ENCODE measurements at places on chromosomes 3 and 15. TPM values are rescaled to one million over a fixed set of nuclear protein-coding genes. Genes with fewer than 3 reads are reported as not detected.

GRCh38 chr3:79514069-79514468, 253.7 kb downstream of the ROBO1 start:
- no peak for DNase-seq

Gene PDCD10
- total RNA-seq, result 53.0 TPM

DNA sequence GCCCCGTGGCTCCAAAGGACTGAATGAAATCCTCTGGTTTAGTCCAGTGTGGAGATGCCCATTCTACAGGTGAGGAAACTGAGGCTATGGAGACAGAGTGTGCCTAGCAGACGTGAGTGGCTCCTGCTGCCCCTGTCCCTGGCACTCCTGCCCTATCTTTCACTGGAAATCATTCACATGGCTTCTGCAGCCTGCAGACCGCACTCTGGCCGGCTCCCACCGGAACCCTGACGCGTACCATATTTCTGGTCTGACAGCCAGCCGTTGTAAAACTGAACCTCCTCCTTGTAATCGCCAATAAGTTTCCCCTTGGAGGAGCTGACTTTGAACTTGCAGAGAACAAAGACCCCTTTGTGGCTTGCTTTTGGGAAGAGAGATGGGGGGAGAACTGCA, 136.5 kb downstream of the CHSY1 start:
- DNase-seq, result peak; percentile 72

Gene TGM5
- total RNA-seq, result not detected

Gene TRPC1
- 7.0 TPM for total RNA-seq

Gene APOD
- total RNA-seq, result 228 TPM

DNA sequence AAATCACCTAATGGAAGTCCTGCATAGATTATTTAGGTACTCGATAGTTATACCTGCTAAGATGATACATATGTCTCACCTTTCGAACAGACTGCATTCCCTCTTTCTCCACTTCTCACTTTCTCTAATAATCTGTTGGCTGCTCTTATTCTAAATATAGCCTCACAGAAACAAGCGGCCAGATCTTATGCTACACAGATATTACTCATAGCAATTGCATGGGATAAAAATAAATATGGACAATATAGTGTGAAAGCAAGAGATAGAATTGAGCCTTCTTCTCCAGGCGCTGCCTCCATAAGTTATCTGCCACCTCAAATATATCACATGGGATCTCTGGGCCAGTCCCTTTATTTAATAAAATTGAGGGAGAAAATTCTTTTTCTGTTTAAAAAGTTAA, 29.5 kb upstream of the TGFBR2 start:
- no peak for DNase-seq

- DNase-seq, result no peak
Observed at GRCh38 chr3:34793057-34793456, 846.3 kb upstream of the ARPP21 start.

DNA sequence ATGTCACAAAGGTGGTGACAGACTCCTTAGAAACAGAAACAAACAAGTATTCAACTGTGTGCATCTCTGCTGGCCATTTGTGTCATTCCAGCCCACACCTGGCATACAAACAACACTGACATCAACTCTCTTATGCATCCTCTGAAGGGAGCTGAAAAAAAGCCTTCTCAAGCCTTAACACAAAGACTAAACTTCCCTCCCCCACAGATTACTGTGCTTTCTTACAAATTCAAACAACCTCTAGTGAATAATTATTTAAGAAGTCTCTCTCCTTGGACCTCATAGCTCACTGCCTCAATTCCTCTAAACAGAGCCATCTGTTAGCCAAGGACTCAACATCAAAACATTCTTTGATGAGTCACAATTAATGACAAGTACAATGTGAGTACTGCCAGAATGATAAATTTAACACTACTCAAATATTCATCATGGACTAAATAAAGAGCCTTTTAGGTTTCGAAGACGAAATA, 132.1 kb downstream of the WDR76 start:
- peak; percentile 13 for DNase-seq

GRCh38 chr3:168850109-168850508, 754.4 kb upstream of the GOLIM4 start:
- DNase-seq, result no peak

DNA sequence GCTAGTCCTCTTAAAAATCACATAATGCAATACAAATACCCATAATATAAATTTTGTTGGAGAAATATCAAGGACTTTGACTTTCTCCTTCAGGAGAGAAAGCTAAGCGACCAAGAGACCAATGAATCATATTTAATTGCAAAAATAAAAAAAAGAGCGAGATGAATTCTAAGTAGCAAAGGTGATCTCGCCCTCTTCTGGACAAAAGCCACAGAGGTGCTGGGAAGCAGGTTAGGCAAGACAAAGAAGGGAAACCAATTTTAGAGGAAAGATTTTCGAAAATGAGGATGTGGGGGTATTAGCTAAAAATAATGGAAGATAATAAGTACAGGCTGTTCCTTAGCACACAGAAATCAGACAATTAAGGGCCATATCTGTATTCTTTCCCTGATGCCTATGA, 111.4 kb upstream of the PLAAT1 start:
- DNase-seq, result no peak

DNA sequence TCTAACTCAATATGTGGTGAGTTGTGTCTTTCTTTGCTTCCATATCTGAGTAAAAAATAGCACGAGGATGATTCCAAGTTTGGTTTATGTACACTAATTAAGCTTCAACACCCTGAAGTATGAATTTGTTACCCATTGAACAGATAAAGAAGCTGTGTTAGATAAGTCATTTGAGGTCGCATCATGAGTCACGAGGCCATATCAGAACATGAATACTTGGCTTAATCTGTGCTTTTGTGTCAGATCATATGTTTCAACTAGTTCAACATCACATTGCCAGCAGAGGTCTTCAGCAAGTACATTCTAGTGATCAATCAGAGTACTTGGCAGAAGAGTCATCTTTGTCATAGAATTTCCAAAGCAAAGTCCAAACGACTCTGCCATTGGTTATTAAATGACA, 26.3 kb upstream of the MITF start:
- no peak for DNase-seq

DNA sequence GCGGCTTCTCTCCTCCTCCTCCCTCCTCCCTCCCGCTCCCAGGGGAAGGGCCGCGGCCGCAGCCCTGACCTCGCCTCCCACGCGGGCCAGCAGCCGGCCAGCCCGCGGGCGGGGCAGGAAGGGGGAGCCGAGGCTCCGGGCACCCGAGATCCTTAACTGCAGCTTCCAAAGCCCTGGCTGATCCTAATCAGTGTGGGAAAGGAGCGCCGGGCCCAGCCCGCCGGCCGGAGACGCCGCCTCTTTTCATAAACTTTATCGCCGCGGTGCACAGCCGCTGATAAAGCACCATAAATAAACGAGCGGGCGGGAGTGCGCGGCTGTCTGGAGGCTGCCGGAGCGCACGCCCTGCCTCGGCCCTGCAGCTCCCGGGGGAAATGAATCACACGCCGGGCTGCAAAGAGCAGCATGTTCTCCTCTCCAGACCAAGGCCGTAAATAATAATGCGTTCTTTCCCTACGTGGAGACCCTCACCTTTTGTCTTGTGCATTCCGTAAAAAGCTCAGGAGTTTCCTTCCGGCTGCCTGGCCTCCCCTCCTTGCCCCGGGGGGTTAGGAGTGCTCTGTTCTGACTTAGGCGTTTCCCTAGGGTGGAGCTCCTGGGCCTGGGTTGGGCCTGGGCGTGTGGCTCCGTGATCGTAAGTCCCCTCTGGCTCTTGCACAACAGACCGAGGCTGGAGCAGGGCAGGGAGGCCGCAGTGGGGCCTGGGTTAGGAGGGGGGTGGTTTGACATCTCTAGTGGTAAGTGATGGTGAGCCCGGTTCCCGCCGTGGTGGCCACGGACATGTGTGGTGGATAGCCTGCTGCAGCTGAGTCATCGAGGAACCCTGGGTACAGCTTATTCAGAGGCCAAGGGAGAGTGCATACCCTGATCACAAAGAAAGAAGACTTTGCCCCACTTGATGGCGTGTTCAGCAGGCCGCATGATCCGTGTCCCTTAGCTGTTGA, 132.6 kb upstream of the HES1 start:
- peak; percentile 90 for DNase-seq

DNA sequence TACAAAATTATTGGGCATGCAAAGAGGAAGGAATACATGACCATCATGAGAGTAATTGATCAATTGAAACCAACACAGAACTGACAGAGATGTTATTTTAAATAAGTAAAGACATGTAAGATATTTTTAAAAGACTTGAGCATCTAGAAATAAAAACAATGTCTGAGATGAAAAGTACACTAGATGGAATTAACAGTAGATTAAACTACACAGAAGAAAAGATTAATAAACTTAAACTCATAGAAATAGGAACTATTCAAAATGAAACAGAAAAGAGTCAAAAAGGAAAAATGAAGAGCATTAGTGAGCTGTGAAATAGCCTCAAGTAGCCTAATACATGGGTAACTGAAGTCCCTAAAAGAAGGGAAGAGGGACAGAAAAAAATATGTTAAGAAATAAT, 8.5 kb upstream of the ARF4 start:
- no peak for DNase-seq

GRCh38 chr3:46312991-46313390, 40.9 kb upstream of the CCR2 start:
- DNase-seq, result peak; percentile 26

Gene CPN2
- not detected for total RNA-seq

Gene CLRN1
- total RNA-seq, result not detected

Gene TRAT1
- total RNA-seq, result not detected

DNA sequence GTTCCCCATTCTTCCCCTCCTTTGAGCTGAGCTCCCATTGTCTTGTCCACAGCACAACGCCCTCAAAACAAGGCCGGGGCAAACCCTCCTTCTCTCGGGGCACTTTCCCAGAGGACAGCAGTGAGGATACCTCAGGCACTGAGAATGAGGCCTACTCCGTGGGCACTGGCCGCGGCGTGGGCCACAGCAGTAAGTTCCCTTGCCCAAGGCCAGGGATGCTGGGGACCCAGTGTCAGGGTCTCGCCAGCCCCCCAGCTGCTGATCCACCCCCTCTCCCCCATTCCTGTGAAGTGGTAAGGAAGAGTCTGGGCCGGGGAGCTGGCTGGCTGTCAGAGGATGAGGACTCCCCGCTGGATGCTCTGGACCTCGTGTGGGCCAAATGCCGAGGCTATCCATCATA, 4.2 kb upstream of the OGG1 start:
- no peak for DNase-seq

- no peak for DNase-seq
Observed at GRCh38 chr15:101009176-101009575, 90.0 kb downstream of the LRRK1 start.

DNA sequence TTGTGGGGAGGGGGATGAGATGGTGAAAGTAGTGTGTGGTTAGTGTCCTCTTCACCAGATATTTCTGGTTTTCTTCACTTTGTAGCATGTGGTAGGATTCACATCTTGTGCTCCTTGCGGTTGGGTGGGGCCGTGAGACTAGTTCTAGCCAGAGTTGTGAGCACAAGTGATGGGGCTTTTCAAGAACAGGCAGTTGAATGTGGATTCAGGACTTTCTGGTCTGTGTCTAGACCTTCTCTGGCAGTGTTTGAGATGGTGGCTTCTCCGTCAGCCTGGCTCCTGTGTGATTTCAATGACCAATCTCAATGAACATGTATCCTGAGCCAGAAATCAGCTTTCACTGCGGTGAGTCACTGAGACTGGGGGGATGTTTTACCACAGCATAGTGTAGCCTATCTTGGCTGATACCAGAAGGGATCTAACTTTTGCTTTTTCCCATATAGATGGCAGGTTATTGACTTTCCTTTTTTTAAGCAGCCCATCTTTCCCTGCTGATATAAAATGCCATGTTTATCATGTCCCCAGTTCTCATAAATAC, 82.6 kb downstream of the RPLP1 start:
- no peak for DNase-seq

DNA sequence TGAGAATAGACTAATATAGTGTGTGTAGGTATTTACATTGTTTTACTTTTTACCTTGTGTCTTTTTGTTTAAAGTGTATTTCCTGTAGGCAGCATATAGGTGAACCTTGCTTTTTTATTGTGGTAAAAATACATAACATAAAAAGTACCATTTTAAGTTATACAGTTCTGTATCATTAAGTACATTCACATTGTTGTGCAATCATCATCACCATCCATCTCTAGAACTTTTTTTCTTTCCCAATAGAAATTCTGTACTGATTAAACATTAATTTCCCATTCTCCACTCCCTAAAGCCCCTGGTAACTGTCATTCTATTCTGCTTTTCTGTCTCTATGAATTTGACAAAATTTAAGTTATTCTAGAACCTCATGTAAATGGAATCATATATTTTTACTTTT, 48.2 kb upstream of the EIF5A2 start:
- no peak for DNase-seq

Gene CASR
- total RNA-seq, result not detected

- no peak for DNase-seq
Observed at GRCh38 chr3:178631950-178632349, 95.7 kb downstream of the KCNMB2 start.
